ENCODE measurements at places on chromosomes 11 and 22.

GRCh38 chr11:68472778-68473177 is 12.2 kb downstream of the PPP6R3 start:
- DNase-seq: no peak

DNA sequence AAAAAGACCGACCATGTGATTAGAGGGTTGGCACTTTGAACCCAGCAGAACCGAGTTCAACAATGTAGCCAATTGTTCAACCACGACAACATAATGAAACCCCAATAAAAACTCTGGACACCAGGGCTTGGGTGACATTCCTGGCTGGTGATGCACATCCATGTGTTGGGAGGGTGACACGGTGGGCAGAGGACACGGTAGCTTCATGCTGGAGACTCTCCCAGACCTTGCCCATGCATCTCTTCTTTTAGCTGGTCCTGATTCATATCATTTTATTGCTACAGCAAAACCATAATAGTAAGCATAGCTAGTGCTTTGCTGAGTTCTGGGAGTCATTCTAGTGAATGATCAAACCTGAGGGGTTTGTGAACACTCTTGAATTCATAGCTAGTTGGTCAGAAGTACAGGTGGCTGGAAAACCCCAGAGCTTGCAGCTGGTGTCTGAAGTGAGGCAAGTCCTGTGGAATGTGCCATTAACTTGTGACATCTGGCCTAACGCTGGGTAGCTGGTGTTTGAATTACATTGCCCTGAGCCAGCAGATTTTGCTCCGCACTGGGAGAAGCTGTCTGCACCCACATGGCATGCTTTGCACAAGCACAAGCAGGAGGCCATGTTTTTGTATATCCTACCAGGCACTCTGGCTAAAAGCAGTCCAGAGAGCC is 14.0 kb downstream of the RPUSD4 start:
- peak; percentile 72 for DNase-seq

DNA sequence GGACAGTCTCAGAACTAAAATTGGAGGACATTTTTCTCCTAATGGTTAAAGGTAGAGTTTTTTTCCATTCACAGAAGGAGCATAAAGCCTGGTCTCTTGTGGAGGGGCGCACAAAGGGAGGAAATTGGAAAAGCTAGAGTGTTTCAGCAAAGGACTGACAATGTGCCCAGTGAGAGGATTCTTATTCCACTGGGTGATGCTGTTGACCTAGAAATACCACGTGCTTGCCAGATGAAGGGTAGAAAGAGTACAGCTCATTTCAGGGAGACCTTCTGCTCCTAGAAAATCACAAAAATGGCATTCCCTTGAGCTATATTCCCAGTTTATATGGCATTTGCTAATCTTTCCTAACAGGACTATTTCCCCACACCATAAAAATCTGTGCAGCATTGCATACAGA is 21.1 kb downstream of the MS4A6E start:
- DNase-seq: no peak

GRCh38 chr11:11036848-11037732 is 179.2 kb upstream of the ZBED5 start:
- peak; percentile 31 for DNase-seq

- no peak for DNase-seq
These were observed 3.9 kb upstream of the SCN2B start for GRCh38 chr11:118180300-118180703.

Data from non-pigmented ciliary epithelial cell (primary cell).